ENCODE measurements at places on chromosomes 16 and 17.

DNA sequence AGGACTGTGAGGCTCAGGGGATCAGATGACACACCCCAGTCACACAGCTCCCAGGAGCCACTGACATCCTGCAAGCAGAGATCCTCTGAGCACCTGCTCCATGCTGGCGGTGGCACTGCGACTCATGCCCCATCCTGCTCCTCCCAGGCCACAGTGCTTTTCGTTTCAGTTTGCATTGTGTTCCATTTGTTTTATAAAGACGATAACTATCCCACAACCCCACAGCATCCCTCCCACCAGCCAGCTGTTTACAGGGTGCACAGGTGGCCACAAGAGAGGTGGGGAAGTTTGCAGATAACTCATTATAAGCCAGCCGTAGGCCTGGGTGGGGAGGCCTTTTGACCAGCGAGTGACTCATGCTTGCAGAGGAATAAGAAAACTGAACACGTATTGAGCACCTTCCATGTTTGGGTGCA is 28.2 kb downstream of the BCO1 start:
- no peak for DNase-seq

DNA sequence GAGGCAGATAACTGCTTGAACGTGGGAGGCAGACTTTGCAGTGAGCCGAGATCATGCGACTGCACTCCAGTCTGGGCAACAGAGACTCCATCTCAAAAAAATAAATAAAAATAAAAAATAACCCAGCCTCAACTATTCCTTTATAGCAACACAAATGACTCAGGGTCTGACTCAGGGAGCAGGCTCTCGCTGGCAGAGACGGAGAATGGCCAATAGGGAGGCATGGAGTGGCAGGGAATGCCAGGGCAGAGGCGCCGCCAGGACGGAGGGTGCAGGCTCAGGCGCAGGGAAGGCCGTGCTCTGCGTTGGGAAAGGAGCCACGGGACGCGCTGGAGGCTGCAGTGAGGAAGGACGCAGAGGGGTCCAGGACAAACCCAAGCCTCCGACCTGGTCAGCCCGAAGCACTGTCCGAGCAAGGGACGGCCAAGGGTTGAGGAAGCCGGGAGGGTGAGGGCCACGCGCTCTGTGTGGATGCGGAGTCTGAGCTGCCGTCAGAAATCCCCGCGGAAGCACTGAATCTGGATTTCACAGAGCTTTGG is 40.3 kb downstream of the PKD1 start:
- DNase-seq = no peak

DNA sequence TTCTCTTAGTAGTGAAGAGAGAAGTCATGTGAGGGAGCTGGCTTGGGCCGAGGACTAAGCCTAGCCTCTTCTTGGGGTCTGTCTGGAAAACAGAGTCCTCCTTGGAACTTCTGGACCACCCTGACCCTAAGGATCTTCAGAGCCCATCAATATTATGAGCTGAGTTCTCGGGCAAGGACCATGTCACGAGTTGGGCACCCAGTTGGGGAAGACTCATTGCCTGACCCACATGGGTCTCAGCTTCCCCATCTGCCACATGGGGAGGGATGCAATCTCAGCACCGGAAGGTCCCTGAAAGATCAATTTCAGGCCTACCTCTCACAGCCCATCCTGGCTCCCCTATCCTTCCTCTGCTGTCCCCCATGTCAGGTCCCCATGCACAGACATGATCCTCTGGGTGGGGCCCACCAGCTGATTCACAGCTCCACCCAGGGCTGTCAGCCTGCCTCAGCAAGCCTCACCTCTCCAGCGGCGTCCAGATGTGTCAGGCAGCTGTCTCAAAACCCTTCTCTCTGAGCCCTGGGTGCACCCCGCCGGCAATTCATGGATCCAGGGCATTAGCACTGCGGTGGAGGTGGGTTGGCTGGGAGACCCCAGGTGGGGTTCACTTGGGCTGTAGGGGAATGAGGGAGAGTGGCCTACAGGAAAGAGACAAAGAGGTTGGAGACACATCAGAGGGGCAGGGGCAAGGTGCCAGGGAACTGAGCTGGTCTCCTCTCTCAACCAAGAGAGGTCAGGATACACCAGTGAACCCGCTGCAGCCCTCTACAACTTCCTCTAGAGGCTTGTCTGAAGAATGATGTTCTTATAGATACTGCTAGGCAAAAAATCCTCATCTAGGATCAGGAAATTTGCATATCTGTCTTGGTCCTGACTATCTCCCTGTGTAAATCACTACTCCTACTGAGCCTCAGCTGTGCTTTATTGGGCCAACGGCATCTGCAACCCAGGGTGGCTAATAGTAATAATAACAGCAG is 1.8 kb downstream of the NLRP1 start:
- DNase-seq = no peak

GRCh38 chr17:5260542-5260941 is 21.5 kb upstream of the RABEP1 start:
- DNase-seq = no peak

- no peak for DNase-seq
Observed at GRCh38 chr17:72511242-72511641, 390.4 kb downstream of the SOX9 start.

DNA sequence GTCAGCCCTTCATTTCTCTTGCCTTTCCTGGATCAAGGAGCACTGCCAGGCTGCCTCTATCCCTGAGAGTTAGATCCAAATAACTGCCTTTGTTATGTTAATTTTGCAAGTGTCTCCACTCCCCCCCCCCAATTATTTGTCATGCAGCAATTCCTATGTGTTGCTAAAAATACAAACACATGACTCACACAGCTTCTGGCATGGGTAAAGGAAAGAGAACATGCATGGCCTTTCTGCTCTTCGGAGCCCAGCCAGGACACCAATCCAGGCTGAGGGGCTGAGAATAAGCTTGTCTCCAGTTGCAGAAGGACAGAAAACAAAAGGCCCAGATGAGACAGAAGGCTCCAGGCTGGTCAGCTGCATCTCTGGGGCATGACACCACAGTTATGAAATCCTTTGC is 148.0 kb upstream of the TNRC6C start:
- DNase-seq = no peak

DNA sequence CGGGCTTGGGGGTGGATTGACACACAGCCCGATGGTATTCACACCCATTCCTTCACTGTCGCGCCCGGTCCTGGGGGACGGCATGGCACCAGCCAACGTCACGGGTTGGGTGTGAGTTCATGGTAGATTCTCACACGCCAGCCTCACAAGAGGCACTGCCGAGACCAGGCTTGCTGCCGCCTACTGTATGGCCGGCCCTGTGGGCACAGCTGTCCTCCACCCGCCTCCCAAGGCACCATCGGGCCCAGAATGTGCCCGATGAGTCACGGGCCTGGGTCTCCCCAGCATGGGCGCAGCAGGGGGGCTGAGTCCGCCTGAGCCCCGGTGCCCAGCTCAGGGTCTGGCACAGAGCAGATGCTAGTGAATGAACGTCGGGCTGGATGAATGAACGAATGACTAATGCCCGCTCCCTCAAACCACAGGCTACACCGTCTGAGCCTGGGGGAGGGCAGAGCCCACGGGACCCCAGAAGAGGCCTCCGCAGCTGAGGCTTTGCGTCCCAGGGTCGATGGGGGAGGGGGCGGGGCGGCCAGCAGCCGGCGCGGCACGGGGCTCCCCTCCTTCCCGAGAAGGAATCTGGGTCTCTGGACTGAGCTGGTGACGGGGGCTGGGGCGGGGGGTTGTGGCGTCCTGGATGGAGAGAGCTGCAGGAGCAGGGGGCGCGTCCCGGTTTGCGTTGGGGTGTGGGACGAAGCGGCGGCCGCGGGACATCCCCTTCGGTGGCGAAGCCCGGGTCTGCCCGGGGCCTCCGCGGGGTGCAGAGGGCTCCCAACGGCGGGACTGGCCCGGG is 829 bp downstream of the PITPNM3 start:
- DNase-seq = no peak

- DNase-seq = no peak
Observed at GRCh38 chr17:54903375-54903774, 2.7 kb downstream of the TOM1L1 start.

DNA sequence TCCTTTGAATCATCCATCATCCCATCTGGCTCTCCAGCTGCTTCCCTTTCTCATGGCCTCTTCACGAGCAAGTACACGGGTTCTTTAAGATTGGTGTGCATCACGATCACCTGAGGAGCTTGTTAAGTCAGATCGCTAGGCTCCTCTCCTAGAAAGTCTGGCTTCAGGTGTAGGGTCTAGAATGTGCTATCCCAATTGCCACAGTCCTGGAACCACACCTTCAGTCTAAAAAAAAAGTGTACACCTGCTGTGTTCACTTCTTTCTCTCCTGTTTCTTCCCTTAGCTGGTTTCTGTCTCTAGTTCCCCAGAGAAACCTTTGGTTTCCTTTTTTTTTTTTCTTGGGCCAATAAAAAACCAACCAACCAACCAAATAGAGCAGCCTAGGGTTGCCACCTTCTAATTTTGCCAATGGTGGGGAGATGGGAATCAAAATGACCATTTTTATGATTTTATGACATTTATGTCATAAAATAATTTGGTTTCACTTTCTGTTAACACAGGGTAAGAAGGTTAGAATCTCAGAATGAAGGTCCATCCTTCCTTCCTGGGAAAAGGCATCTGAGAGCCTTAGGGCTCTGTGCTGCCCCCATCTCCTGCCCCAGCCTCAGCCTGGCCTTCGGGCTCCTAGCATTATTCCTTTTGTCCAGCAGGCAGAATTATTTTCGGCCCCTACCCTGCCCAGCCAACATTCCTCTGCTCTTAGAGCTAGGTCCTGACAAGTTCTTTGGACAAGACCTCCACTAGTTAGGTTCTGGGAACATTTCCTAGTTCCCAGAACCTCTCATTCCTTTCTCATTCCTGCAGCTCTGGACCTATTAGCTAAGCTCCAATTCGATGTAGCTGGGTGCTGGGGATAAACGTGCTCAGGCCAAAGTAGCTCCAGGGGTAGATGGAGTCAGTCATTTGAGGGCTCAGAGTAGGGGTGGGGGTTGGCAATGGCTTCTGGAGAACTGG is 1.9 kb upstream of the GGT6 start:
- no peak for DNase-seq

GRCh38 chr16:63938661-63939060 is 1183.2 kb downstream of the CDH11 start:
- DNase-seq = no peak

DNA sequence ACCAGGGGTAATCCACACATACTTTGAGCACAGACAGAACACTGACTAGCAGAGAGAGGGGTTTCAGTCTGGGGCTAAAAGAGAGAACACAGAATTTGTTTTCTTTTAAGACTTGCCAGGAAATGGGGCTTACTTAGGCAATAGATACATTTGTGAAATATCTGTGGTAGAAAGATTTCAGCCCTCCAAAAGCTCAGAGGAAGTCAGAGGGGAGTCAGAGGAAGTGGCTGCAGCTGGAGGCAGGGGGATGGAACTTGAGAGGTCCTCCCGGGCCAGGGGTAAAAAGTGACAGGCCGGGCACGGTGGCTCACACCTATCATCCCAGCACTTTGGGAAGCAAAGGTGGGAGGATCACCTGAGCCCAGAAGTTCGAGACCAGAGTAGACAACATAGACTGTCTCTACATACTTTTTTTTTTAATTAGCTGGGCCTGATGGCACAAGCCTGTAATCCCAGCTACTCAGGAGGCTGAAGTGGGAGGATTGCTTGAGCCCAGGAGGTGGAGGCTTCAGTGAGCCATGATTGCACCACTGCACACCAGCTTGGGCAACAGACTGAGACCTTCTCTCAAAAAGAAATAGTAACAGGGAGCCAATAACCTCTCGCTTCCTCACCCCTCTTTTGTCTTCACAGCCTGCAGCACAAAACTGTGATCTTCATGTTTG is 49.9 kb downstream of the NLRC5 start:
- DNase-seq = no peak

All from activated CD4-positive, alpha-beta T cell treated with anti-CD3 and anti-CD28 coated beads for 4 hours (primary cell).